Endodermal cell (in vitro differentiated cells): ENCODE measurements at places on chromosomes 6 and 20.

DNA sequence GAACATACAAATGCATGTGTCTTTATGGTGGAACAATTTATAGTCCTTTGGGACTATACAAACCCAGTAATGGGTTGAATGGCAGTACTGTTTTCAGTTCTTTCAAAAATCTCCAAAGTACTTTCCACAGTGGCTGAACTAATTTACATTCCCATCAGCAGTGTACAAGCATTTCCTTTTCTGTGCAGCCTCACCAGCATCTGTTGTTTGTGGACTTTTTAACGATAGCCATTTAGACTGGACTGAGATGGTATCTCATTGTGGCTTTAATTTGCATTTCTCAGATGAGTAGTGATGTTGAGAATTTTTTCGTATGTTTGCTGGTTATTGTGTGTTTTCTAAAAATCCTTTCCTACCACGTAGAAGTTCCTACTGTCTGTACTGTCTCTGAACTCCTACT, 327.2 kb upstream of the ZFP64 start:
- DNase-seq: no peak

DNA sequence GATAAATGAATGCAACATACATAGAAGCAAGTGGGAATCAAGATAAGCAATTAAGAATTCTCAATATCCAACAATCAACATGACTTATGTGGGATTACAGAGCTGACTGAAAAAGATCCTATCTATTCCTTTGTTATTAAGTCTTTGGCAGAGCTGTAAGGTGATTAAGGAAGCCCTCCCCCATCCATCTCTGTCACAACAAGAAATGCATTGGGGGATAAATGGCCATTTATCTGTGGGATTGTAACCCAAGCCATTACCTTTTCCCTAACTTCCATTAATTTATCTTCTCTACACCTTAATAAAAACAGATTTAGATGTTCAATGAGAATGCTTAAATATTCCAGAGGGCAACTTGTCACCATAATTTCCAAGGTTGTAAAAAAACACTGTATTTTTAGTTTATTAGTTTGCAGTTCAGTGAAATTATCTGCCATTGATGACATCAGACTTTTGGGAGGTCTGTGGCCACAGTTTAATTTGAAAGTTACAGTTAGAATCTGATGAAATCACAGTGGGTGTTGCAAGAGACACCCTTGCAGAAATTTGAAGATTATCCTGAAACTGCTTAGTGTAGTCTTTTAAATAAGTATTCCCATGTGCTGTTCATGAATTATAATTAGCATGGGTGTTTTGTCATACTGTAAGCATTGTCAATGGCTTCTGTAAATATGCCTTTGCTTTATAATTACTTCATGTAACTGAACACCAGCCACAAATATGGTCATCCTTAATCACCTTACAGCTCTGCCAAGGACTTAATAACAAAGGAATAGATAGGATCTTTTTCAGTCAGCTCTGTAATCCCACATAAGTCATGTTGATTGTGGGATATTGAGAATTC, 49.4 kb upstream of the FYN start:
- no peak for DNase-seq

DNA sequence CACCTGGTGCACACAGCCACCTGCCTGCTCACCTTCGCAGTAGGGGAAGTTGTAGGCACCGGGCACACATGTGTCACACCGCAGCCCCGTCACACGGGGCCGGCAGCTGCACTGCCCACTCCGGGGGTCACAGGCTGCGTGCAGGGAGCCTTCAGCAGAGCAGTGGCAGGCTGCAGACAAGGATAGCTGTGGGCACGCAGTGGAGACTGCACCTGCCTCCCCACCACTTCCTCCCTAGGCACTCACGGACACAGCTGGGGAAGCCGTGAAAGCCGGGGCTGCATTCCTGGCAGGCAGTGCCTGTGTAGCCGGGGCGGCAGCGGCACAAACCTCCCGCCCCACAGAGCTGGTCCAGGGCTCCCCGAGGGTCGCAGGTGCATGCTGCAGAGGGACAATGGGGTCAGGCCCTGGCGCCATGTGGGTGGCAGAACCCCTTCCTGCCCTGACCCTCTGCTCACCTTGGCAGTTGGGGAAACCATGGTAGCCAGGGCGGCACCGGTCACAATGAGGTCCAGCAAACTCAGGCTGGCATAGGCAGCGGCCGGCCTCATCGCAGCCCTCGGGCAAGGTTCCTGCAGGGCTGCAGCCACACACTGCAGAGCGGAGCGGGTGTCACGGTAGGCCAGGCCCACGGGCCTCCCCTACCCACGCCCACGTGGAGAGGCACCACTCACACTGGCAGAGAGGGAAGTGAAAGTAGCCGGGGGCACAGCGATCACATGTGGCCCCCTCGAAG, 29.4 kb downstream of the LAMA5 start:
- no peak for DNase-seq

DNA sequence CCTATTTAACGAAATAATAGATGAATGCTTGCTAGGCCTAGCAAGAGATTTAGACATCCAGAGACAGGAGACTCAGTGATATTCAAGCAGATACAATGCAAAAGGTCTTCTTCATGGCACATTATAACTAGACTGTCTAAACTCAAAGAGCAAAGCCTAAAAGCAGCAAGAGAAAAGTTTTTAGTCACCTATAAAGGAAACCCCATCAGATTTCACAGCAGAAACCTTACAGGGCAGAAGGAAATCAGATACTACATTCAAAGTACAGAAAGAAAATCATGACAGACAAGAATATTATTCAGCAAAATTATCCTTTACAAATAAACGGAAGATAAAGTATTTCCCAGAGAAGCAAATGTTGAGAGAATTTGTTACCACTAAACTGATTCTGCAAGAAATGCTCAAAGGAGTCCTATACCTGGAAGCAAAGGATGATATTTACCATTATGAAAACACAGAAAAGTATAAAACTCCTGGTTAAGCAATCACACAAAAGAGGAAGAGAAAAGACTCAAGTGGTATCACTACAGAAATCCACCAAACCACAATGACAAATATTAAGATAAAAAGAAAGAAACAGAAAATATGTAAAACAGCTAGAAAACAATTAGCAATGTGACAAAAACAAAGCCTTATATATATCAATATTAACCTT, 333.7 kb downstream of the MEI4 start:
- no peak for DNase-seq

DNA sequence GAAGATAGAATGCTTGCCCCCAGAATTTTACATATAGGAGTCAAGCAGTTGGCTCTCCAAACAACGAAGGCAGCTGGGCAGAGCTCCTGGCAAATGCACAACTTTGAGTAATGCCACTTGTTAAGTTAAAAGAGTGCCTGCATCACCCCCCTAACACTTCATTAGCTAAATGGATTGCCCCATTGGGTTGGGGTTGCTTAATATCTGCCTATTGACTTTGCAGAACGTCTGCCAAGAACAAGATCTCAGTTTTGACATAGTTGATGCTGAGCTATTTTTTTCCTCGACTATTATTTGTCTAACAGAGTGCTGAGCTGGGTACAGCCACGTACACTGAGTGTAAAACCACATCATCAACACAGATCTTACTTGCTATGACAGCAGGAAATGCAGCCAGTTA, 12.1 kb downstream of the ANKRD60 start:
- DNase-seq: no peak

GRCh38 chr6:145380186-145380585, 355.1 kb downstream of the EPM2A start:
- no peak for DNase-seq

GRCh38 chr6:127131772-127132376, 13.4 kb downstream of the RSPO3 start:
- no peak for DNase-seq

GRCh38 chr20:52172392-52173047, 19.1 kb downstream of the ZFP64 start:
- no peak for DNase-seq

DNA sequence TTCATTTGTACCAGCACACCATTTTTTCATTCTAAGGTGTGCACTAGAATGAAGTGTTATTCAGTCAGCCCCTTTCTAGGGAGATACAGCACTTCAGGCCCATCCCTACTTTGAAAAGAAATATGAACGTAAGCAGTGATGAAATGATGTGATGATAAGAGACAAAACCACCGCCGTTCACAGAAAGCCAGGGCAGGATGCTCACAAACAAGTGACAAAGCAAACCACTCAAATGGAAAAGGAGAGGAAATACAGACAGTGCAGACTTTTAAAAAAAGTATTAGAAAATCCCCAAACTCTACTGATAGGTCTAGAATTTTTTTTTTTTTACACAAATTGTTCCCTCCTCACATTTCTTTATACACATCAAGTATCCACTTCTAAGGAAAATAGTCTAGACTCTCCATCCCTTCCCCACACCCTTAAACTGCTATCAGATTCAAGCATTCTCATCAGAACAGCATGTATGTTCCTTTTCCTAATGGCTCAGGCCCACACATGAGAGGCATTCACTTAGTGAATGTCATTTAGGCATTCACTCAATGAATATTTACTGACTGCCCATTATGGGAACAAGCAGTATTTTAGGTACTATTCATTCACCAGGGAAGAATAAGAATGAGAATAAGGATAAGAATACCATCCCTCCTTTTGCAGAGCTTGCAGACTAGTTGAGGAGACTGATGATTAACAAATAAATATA, 243.5 kb downstream of the GMPR start:
- DNase-seq: no peak

GRCh38 chr6:8739454-8739853, 304.1 kb upstream of the SLC35B3 start:
- no peak for DNase-seq

DNA sequence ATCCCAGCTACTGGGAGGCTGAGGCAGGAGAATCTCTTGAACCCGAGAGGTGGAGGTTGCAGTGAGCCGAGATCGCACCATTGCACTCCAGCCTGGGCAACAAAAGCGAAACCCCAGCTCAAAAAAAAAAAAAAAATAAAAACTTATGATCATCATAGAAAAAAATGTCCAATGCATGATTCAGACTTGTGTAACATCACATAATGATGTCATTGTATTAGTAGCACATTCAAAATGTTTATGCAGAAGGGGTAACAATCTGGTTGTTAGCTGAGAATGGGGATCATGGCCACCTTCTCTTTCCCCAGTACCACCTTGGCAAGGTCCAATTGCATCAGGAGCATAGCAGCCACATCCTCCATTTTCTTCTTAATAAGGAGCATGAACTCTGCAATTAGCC, 137.6 kb upstream of the MARCKS start:
- no peak for DNase-seq

DNA sequence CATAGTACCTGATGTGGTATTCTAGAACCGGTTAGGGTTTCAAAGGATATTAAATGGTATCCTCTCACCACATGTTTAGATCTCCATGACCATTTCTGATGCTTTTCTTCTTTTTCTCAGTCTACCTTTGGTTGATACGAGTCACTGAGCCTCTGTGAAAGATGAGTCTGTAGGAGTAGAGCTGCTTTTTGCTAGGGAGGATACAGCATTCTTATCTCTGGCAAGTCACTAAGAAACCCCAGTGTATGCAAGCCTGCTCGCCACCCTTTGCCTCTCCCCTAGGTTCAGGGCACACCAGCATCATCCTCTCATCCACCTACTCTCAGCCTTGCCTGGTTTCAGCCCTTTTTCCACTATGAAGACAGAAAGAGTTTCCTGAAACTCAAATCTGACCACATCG, 89.9 kb downstream of the MTFR2 start:
- no peak for DNase-seq

DNA sequence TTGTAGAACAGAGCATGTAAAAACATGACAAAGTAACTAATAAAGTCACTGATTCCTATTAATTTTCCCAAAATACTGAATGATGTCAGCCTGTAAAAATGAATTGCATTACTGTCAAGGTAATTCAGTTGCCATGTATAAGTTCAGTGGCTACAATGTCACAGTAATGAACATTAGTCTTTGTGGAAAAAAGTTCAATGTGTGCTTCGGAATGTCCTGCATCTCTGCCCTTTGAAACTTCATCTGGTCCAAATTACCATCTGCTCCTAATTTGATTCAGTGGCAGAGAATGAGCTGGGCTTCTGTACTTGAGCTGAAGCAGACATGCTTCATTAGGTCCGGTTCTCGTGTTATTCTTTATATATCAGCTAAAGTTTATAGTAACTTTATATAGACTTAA, 567.4 kb downstream of the COL12A1 start:
- no peak for DNase-seq

DNA sequence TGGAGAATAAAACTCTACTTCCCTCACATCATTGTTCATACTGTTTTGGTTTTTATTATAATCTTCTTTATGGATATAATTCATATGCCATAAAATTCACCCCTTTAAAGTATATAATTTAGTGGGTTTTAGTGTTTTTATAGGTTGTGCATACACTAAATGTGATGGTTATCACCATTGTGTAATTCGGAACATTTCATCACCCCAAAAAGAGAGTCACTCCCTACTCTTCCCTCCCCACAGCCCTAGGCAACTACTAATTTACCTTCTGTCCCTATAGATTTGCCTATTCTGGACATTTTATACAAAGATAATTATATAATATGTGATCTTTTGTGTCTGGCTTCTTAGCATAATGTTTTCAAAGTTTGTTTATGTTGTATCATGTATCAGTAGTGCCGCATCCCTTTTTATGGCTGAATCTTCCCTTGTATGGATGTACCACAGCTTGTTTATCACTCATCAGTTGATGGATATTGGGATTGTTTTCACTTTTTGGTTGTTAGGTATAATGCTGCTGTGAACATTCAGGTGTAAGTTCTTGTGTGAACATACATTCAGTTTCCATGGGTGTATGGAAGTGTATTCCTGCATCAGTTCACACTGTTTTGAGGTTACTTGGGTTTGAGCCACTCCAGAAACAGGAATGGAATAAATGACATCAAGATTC, 4.2 kb downstream of the TM9SF4 start:
- DNase-seq: no peak

- DNase-seq: no peak
Measured at GRCh38 chr20:23639490-23639958, 1.8 kb upstream of the CST3 start.

DNA sequence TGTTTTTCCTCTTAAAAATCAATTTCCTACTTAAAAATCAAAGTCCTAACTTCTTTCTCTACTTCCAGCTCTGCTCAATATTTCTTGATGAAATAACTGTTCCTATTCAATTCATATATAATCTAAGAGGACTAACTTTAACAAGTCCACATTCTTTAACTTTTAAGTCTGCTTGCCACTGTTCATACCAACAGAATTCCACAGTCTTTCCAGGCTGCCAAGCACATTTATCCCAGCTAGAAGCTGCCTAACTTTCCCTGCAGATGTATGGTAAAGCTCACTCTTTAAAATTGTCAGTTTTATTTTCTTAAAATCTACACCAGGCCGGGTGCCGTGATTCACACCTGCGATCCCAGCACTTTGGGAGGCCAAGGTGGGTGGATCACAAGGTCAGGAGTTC, 11.5 kb downstream of the CALHM6 start:
- DNase-seq: no peak

DNA sequence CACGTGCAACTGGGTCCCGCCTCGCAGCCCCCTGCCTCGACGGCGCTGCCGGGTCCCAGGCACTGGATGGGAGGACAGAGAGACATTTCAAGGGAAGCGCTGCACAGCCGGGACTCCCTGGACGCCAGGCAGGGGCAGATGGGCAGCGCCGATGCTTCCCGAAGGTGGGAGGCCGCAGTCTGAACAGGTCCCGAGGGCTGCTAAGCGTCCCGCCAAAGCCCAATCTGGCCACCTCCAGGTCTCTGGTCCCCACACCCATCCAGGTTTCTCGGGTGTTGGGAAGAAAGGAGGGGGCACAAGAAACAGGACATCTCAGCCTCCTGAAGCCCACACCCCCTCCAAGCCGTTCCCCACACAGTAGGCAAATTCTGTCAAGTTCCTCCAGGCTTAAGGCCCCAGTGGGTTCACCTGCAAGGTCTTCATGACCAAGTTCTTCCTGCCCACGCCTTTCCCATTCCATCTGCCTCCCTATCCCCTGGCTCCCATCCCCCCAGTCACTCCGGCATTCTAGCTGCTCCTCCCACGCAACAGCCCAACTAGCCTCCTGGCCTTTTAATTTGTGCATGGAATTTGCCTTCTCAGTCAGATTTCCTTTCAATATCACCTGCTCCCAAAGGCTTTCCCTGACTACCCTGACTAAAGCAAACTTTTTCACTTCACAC, 5.4 kb upstream of the CPXM1 start:
- peak; percentile 65 for DNase-seq
